Fibroblast of skin of right quadriceps (primary cell): ENCODE measurements at places on chromosomes 12 and 14.

DNA sequence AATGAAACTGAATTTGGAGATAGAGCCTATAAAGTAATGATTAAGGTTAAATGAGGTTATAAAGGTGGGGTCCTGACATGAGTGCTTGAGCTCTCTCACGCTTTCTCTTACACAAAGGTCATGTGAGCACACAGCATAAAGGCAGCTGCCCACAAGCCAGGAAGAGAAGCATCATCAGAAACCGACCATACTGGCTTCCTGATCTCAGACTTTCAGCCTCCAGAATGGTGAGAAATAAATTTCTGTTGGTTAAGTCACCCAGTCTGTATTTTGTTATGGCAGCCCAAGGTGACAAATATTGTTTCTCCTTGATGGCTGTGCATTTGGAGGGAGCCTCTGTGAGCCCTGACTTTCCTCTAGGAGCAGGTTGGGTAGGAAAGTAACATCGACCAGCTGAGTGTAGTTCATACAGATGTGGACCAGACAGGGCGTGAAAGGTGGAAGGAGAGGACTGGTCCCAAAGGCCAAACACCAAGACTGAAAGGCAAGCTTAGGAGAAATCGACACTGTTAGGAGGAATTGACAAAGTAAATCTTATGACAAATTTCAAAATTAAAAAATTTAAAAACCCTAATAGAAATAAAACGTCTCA is 97.6 kb upstream of the SLC38A2 start:
- no peak for DNase-seq

GRCh38 chr12:107992870-107993451 is 136.1 kb upstream of the WSCD2 start:
- DNase-seq: peak; percentile 18

- DNase-seq: no peak
Observed at GRCh38 chr12:97452230-97452629, 10.4 kb upstream of the RMST start.

- DNase-seq: no peak
Observed at GRCh38 chr12:48716168-48716492, 377 bp downstream of the CCNT1 start.

- DNase-seq: peak; percentile 79
Observed at GRCh38 chr14:90388437-90388836, 8.4 kb upstream of the CALM1 start.

- no peak for DNase-seq
Observed at GRCh38 chr12:66361703-66362102, 59.4 kb downstream of the HELB start.

GRCh38 chr14:92495027-92495426 is 18.6 kb upstream of the RIN3 start:
- peak; percentile 93 for DNase-seq

DNA sequence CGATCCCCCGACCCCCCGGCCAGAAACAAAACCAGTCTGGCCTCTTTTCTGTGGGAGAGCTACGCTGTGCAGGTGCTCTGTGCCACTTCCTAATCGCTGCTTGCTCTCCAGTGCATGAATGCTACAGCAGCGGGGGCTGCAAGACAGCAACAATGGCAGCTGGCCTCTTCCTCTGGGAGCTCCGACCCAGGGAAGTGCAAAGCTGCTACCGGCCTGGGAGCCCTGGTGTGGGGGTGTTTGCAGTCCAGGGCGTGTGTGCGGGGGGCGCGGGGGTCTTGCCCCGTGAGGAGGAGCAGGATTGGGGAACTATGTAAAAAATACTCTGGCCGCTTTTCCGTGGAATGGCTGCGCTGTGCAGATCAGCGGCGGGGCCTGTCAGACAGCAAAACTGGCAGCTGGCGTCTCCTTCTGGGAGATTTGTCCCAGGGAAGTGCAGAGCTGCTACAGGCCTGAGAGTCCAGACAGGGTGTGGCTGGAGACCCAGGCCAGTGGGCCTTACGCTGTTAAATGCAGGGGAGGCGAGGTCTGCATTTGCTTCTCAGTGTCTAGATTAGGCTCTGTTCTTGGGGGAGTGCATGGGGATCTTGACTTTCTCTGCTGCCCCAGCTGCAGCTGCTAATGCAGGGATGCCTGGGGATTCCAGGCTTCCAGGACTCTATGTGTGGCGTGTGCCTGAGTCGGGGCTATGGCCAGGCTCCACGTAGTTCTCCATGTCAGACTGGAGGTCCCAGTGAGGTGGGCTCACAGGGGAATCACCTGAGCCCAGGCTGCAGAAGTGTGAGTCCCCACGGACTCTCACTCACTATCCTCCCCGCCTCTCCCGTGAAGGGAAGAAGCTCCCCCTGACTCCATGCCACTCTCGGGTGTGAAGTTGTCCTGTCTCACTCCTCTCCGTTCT is 344.5 kb downstream of the AEBP2 start:
- no peak for DNase-seq

DNA sequence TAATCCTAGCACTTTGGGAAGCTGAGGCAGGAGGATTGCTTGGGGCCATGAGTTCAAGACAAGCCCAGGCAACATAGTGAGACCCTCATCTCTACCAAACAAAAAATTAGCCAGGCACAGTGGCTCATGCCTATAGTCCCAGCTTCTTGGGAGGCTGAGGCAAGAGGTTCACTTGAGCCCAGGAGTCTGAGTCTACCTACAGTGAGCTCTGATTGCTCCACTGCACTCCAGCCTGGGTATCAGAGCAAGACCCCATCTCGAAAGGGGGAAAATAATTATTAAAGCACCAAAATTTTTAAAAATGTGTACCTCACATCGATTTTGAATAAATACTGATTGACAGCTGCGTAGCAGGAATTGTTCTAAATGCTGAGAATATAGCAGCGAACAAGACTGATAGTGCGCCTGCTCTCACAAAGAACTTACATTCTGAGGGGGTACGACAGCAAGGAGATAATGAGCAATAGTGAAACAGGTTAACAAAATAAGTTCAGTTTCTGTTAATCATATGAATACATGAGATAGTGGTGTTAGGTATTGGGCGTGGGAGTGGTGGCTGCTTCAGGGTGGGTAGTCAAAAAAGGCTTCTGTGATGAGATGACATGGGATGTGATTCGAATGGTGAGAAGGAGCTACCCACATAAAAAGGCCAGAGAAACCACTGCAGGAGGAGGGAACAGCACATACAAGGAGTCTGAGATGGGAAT is 19.6 kb downstream of the HCFC2 start:
- no peak for DNase-seq

DNA sequence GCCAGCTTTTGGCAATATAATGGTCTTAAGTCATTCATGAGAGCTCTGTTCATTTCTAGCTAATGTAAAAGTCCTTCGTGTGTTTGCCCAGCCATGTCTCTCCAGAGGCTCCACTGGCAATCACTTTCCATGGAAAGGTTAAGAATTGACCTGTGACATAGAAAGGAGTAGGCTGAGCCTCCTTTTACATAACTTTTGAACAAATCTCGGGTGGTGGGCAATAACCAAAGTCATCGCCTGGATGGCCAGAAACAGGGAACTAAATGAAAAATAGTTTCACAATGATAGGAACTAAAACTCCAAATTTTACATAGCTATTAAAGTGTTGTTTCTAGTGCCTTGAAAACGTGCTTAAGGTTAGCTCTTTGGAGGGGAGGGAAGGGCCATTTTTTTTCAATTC is 6.5 kb downstream of the BHLHE41 start:
- DNase-seq: no peak

DNA sequence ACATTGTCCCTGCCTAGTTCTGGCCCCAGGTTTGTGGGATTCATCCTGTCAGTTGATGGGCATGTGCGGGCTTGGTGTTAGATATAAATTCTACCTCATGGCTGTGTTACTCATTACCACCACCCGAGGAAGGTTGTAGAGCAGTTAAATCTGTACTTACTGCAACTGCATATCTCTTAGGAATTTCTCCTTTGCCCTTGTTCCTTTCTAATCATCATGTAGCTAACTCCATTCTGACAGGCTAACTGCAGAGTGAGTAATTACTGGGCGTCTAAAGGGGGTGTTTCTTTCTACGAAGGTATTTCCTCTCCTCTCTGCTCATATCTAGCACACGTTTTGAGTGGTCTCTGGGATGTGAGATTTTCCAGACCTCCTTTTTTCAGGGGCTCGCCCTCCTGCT is 1076.7 kb downstream of the TMTC2 start:
- DNase-seq: peak; percentile 21

DNA sequence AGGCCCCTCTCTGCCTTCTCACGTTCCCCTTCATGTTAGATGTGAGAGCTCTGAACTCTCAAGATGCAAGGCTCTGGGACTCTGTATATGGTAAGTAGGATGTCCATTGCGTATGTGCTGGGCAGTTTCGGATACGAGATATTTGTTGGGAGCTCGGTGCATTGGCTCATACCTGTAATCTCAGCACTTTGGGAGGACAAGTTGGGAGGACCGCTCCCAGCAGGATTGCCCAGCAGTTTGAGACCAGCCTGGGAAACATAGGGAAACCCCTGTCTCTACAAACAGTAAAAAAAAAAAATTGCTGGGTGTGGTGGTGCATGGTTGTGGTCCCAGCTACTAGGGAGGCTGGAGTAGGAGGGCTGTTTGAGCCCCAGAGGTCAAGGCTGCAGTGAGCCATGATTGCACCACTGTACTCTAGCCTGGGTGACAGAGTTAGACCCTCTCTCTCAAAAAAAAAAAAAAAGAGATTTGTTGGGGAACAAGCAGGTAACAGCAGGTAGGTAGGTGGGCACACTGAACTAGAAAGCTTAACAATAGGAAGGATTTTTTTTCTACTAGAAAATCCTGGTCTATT is 3.4 kb downstream of the TMEM120B start:
- no peak for DNase-seq

- DNase-seq: peak; percentile 92
Observed at GRCh38 chr14:75295061-75295461, 16.4 kb downstream of the FOS start.

DNA sequence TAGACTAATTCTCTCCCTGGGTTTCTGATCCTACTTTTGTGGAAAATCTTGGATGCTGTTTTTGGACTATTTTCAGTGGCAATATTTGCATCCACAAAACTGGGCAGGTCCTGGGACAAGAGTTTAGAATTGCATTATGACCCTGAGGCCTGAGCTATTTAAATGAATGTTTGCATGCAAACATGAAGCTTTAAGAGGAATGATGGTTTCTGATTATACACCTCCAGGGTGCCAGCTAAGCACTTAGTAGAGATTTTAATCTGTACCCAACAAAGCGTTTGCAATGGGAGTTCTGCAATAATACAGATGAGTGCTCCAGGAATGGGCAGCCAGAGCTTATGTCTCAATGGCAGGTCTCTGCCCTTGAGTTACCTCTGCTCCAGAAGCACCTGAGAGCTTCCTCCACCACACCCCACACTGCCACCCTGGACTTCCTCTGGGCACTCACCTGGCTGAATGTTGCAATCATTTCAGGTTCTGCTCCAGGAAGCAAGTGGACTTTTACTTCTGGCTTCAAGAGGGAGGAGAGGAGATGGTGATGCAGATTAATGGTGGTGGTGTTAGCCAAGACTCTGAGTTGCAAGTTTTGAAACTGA is 6.0 kb upstream of the SPTLC2 start:
- no peak for DNase-seq

- no peak for DNase-seq
Observed at GRCh38 chr12:131123817-131124216, 170.1 kb downstream of the ADGRD1 start.

DNA sequence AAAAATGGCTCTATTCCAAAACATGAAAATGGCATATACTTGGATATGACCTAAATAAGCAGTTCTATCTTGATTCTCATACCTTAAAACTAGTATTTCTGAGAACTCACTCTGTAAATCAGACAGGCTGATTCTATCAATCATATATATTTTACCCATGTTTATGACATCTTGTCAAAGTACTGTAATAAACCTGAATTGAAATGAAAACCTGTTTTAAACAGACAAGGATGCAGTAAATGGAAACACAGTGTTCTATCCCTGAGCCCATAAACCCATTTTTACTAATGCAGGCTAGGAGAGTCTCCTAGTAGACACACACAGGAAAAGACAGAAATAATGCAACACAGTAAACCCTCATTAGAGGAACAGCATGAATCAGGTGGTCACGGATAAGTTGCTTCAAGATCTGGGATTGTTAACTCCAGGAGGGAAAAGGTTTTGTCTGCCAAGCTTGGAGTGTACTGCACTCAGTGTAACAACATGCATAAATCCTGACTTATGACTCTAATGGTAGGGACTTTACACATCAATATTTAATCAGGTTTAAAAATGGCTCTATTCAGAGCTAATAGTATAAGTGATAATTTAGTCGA is 93.6 kb upstream of the CPNE8 start:
- no peak for DNase-seq

DNA sequence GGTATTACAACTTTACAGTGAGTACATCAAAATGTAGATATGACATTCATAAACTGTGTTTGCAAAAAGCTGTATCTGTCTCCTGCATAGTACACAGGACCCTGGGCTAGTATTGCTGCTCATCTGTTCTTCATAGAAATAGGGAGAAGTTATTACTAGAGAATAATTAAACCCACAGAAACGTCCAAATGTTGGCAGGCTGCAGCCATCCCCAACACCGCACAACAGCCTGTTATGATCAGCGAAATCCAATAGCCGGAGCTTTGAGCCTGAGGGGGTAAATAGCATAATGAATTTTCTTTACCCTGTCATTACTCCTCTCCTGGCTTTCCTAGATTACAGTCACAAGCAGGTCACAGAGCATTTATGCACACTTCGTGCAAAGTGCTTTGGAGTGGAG is 178.0 kb downstream of the DACT1 start:
- peak; percentile 64 for DNase-seq

DNA sequence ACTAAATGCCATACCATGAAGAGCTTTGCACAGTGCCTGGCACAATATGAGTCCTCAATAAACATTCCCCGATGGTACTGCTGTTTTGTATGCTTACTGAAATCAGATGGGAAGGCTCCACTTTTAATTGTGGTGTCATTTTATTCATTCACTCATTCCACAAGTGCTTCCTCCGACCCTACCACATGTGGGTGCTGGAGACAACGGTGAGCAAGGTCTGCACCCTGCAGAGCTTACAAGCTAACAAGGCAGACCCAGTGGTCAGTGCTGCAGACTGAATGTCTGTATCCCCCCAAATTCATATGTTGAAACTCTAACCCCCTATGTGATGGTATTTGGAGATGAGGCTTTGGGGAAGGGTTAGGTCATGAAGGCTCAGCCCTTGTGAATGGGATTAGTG is 48.3 kb downstream of the RFX4 start:
- DNase-seq: no peak

GRCh38 chr12:98419081-98419794 is 96.2 kb upstream of the TMPO start:
- DNase-seq: no peak

DNA sequence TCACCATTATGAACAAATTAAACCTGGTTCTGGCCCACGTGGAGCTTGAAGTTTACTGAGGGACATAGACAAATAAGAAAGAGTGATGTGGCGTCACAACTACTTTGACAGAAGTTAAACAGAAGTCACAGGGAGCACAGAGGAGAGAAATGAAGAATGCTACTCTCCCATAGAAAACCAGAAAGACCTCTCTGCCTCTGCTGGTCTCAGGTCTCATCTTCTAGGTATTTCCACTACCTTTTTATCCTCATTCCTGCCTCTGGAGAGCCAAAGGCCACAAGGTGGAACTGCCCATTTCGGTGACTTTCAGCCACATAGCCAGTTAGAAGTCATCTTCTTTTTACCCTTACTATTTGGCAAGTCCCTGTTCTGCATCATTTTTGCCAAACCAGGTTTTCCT is 170.5 kb downstream of the CAND1 start:
- no peak for DNase-seq
